ENCODE measurements at places on chromosomes 6 and 20. TPM values are rescaled to one million over a fixed set of nuclear protein-coding genes. Genes with fewer than 3 reads are reported as not detected.

Gene HLA-DQB1
- total RNA-seq: 22.0 TPM

GRCh38 chr6:97077380-97077779 is 152.9 kb downstream of the KLHL32 start:
- no peak for DNase-seq

GRCh38 chr6:99491171-99491570 is 24.1 kb downstream of the USP45 start:
- no peak for DNase-seq

GRCh38 chr20:40776466-40777457 is 87.7 kb upstream of the MAFB start:
- no peak for DNase-seq

Gene MOG
- total RNA-seq: not detected

DNA sequence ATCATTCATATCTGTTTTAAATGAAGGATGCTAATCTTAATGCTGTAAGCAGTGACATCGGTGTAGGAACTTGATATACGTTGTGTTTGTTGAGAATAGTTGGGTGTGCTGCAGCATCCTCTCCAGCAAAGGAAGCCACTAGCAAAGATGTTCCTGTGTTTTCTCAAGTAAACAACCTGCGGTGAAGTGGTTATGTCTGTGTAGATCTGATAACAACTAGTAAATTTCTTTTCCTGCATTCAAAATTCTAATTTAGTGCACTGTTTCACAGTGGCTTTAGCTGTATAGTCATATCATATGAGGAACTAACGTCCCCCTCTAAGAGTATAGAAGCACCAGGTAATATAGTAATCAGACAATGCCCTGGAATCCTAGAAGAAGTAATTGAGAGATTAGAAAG is 38.7 kb downstream of the NCOA7 start:
- DNase-seq: no peak

- no peak for DNase-seq
These were observed 137.5 kb upstream of the SLC24A3 start for GRCh38 chr20:19074828-19075516.

GRCh38 chr6:78365473-78365872 is 501.9 kb upstream of the IRAK1BP1 start:
- DNase-seq: no peak

Gene B3GALT4
- total RNA-seq: 3.8 TPM

Gene FAM217A
- total RNA-seq: not detected

DNA sequence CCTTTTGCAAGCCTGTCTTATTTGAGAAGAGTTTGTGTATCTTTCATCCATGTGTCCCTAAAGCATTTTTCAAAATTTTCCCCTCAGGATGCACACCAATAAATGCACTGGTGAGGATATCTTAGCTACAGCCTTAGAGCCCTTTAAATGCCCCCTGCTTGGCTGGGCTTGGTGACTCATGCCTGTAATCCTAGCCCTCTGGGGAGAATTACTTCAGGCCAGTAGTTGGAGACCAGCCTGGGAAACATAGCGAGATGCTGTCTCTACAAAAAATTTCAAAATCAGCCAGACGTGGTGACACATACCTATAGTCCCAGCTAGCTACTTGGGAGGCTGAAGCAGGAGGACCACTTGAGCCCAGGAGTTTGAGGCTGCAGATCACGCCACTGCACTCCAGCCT is 33.8 kb upstream of the PLCB4 start:
- DNase-seq: no peak

DNA sequence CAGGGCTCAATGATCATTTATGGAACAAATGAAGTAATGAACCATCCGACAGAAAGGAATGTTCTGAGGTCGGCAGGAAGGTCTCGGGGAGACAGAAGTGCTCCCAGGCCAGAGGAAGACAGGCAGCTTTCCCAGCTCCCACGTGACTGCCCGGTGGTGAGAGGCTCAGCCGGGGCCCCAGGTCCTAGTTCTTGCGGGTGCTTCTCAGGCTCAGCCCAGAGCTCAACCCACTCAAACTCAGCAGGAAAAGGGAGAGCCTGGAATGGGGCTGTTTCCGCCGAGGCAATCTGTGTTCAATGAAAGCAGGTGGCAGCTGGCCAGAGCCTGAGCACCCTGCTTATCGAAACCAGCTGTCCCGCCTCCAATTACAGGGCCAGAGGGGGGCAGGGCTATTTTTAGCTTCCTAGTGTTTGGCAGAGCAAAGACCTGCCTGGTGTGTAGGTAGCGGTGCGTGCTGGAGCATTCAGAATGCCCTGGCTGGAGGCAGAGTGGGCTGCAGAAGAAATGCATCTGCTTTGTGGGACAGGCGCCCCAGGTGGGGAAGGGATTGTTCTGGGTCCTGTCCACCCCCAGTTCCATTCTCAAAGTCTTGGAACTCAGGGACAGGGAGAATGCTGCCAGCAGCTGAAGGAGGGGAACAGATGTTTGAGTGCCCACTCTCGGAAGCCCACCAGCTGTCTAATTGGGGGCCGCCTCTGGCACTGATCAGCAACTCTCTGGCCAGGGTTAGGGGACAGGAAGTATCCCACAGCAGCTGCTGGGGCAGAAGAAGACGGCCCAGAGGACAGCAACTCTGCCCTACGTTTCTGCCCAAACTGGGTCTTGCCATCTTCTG is 145.1 kb downstream of the PREX1 start:
- peak; percentile 31 for DNase-seq

DNA sequence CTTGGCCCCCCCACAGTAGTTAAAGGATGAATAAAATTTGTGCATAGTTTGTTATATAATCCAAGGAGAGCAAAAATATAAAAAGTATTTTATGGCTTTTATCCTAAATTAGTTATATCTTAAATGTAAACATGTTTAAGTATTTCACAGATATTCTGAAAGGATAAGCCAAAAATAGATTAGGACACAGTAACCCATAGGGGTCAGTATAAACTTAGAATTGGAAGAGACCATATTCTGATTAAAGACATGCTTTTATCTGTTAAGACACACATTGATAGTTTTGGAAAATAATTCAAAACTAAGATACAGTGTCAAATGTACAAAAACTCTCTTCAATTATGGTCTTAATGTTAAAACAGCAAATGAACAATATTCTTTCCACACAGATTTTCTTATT is 4.5 kb upstream of the SERINC1 start:
- DNase-seq: no peak

DNA sequence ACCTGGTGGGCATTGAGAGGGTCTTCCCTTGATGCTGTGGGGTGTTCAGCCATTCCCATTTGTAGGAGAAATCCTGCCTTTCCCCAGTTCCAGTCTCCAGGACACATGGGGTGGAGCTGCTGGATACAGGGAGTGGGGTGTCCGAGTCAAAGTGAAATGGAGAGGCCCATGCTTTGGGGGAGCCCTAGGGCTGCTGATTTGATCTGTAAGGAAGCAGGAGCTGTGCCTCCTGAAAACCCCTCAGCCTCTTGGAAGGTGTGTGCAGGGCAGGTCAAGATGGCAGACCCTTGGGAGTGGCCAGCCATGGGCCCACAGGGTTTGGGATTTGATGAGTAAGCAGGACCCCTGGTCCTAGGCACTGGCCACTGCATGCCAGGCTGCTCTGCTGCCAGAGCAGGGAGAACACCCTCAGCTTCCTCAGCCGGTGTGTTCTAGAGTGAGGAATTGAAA is 82.0 kb downstream of the SERAC1 start:
- no peak for DNase-seq

GRCh38 chr6:164554700-164555476 is 754.5 kb downstream of the C6orf118 start:
- DNase-seq: no peak

DNA sequence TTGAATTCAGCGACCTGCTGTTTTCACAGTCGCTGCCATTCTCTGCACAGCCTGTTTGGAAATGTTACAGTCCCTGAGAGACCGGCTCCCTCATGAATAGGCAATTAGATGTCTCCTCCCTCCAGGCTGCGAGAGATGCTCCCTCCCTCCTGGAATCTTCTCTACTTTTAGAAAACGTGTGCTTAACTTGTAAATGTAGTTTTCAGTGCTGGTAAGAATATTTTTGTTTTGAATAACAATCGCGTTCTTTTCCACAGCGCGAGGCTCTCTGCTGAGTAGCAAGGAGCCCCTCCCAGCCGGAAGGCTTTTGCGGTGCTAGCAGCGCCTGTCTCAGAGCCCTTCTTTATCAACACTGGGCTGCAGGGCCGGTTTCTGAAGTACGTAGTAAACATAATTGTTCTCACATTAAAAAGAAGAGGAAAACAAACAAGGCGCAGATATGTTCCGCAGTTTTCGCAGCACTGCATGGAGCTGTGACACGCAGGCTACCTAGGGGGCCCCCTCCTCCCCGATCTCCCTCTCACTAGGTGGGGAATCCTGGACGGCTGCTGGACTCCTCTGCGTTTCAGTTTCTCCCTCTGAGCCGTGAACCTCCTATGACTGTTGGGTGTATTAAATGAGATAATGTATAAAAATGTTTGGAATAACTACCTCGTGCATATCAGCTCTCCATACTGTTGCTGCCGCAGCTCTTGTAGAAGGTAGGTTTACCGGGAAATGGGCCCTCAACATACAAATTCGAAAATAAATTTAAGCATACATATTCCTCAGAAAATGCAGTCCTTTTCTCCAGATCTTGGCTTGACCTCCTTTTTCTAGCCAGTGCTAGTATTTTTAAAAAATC is 79.0 kb upstream of the SPACA1 start:
- peak; percentile 10 for DNase-seq

Gene ADGB
- not detected for total RNA-seq

- DNase-seq: peak; percentile 92
These were observed 112.1 kb downstream of the ASXL1 start for GRCh38 chr20:32470025-32470861.

Gene OR2J3
- total RNA-seq: not detected

- no peak for DNase-seq
These were observed 13.1 kb downstream of the JAG1 start for GRCh38 chr20:10660661-10661060.

Measured in endothelial cell (in vitro differentiated cells).